Activated CD4-positive, alpha-beta memory T cell treated with anti-CD3 and anti-CD28 coated beads, Interleukin-2, amount 10 ng/mL, durations not matched to agents 7 days and 5 days (primary cell): ENCODE measurements at places on chromosomes 7 and 10.
A peak's percentile ranks its signal among the peaks of the same experiment; 100 is the strongest.

GRCh38 chr10:43569681-43570080 lies 4.7 kb downstream of the ZNF239 start:
- no peak for DNase-seq

DNA sequence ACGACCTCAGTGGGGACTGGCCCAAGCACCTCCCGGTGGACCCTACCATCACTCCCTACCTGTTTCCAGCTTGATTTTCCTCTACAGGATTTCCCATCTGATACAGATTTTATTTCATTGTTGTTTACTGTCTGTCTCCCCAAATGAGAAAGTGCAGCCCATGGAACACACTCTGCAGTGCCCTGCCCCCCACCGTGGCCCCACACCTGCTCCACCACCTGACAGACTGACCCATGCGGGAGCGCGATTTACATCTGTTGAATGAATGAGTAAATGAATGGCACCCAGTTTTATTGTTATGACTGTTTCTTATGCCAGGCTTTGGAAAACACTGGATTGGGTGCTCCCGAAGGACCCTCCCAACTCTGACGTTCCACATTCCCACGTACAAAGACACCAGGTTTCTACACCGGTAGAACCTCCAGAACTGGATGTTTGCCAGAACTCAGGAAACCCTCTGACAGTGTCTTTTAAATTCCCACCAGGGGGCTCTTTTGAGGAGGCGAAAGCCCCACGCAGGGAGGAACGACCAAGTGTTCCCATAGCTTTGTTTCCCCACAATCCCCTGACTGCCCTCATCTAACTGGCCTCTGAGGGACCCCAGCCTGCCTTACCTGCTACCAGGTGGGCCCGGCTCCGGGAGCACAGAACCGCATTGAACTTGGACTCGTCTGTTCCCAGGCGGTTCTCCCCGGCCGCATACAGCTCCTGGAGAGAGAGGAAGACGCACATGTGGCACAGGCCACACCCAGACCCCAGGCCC lies 29.0 kb downstream of the PLAC9 start:
- DNase-seq = no peak

DNA sequence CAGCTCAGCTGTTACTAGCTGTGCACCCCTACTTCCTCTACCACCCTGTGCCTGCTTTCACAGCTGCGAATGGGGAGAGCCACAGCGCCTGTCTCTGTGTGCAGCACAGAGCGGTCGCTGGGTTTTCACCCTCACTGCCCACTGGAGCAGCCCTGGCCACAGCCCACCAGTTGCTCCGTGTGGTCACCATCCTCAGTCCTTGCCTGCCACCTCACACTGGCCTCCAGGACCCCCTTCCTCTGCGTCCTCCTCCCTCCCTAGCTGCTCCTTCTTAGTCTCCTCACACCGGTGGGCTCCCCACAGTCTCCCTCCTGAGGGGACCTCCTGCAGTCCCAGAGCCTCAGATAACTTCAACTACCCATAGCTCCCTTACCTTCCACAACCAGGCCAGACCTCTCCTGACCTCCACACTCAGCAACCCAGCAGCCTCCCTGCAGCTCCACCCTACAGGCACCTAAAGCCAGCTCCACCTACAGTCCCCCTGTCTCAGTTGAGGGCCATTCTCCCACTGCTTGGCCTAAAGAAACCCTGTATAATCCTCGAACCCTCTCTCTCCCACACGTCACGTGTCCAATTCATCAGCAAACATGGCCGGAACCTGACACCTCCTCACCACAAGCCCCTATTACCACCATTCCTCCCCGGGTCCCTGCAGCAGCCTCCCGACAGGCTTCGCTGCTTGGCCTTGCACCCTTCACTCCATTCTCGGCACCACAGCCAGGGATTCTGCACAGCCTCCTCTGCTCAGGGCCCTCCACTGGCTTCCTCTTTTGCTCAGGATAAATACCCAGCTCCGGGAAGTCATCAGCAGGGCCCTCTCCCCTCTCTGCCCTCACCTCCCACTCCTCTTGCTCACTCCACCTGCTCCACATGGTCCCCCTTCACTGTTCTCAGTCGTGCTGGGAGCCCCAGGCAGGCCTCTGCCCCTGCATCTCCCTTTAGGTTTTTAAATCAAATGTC lies 28.1 kb downstream of the PLAC9 start:
- DNase-seq = no peak

DNA sequence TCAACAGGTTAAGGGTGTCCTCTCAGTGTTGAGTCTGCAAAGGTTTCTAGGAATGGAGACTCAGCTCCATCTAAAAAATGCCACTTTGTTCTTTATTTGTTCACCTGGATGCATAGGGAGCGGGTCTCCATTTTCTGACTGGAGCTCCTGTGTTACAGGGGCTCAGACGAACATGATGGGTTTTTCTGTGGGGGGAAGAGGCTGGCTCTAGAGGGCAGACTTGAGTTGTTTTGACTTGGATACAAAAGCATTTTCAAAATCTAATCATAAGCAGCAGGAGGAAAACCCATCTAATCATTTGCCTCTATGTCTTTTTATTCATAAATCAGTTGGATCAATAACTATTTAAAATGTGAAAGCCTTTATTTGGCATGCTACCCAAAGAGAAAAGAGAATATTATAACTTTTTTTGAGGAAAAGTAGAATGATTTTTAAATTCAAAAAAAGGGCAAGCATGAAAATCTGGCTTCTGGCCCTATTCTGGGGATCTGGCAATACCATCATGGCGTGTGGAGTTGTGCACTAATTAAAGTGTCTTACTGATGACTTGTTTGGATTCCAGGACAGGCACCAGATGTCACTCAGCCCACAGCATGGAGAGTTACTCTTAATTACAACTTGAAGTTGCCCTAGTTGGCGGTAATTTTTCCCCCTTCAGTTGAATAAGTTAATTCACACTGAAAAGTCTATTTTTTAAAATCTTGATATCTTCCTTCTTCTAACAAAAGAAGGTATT lies 594.9 kb downstream of the REEP3 start:
- no peak for DNase-seq

DNA sequence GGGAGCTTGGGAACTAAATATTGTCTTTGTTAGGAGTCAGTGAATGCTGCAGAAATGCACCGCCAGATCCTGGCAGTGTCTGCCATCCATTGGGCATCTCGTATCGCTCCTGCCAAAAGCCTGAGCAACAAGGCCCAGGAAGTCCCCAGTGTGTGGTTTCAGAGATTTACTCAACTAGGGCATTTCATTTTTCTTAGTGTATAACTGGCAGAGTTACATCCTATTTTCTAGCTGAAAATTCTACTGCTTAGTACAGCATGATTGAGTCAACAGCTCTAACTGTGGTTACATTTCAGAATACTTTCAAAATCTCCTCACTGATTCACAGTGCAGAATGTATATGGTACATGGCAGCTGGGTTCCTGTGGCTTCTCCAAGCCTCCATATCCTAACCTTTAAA lies 95.8 kb upstream of the CREB5 start:
- DNase-seq = no peak

GRCh38 chr7:122298618-122299017 lies 5.9 kb downstream of the FEZF1 start:
- DNase-seq = no peak

DNA sequence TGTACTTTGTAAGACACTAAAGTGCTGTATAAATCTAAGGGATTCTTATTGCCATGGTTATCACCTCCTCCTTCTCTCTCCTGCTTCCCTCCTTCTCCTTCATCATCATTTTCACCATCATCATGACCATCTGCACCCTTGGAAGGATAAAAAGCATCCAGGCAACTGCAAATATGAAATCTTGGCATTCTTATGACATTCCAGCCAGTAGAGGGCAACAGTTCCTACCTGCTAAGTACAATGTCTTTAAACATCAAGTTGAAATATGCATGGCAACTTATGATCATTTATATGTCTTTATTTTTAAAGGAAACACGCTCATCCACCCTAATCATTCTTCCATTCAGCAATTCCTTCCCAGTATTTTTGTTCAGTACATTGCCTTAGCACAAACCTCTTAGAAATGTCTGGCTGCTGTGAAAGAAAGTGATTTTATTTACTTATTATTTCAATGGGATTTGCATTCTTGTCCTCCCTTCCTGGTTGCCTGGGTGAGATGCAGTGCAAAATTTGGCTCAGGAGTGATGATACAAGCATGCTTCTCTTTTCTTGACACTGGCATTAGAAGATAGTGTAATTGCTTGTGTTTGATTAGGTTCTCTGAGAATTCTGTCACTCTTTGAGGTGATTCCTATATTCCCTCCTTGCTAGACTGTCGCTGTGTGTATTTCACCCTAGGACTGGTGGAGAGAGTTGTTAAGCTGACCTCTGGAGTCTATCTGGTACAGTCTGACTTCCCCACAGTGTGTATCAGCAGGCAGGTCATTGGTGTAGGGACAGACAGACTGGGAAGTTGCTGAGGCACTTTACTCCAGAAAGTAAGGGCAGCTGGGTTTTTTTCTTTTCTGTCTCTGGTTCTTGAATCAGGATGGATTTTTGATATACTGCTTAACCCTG lies 188.5 kb upstream of the BMPER start:
- DNase-seq = no peak

GRCh38 chr10:86644794-86645445 lies 9.4 kb upstream of the OPN4 start:
- DNase-seq = peak; percentile 13

DNA sequence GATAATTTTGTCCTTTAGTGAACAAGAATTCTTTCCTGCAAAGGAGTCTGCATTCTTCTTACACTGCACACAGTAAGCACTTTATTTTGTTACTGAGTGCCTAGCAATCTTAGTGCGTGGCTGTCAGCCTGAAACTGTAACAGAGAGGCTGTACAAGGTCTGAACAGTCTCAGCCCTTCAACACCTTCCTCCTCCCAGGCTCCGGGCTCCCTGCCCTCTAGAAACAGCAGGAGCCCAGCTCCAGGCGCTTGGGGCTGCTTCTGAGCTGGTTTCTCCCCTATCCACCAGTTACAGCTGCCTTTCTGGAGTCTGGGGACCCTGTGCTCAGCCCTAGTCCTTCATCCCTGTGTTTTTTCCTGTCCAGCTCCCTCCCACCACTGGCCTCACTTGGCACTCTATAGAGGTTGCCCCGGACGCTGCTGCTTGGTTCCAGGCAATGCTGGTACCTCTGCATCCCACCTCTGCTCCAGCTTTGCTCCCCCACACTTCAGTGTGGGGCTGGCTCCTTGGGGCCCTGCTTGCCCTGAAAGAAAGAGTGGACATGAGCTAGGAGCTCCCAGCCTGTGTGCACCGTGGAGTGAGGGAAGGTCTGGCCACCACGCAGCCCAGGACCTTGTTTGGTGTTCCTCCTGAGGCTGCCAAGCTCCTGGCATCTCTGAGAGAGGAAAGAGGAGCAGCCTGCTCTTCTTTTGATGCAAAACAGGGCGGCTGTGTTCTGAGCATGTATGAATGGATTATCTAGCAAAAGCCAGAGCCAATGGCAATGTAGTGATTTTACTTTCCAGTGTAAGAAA lies 251.2 kb upstream of the GRB10 start:
- no peak for DNase-seq

- DNase-seq = peak; percentile 12
Observed at GRCh38 chr10:1412531-1413189, 324.7 kb downstream of the ADARB2 start.

- DNase-seq = no peak
Observed at GRCh38 chr7:37448011-37448635, 541 bp downstream of the ELMO1 start.

DNA sequence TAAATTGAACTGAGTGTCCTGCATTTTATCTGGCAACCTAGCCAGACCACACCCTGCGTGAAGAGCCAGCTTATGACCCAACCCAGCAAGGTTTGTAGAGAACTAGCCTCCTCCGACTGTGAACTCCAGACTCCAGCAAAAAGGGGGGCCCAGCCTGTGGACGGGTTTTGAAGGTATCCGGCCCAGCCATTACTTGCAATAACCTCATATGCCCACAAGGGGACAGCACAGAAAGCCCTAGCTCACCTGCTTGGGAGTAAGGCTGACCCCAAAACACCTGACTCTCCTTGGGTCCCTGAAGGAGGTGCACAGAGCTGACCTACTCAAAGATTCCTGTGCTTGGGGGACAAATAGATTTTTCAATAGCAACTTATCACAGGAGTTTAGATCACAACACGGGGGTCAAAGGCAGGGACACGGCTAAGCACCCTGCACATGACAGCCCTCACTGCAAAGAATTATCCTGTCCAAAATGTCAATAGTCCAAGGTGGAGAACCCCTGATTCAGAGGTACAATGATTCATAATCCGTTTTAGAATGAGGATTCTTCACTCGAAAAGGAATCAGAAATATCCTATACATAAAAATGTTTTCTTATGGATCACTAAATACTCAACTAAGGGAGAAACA lies 4.6 kb downstream of the TRPV6 start:
- DNase-seq = peak; percentile 50

DNA sequence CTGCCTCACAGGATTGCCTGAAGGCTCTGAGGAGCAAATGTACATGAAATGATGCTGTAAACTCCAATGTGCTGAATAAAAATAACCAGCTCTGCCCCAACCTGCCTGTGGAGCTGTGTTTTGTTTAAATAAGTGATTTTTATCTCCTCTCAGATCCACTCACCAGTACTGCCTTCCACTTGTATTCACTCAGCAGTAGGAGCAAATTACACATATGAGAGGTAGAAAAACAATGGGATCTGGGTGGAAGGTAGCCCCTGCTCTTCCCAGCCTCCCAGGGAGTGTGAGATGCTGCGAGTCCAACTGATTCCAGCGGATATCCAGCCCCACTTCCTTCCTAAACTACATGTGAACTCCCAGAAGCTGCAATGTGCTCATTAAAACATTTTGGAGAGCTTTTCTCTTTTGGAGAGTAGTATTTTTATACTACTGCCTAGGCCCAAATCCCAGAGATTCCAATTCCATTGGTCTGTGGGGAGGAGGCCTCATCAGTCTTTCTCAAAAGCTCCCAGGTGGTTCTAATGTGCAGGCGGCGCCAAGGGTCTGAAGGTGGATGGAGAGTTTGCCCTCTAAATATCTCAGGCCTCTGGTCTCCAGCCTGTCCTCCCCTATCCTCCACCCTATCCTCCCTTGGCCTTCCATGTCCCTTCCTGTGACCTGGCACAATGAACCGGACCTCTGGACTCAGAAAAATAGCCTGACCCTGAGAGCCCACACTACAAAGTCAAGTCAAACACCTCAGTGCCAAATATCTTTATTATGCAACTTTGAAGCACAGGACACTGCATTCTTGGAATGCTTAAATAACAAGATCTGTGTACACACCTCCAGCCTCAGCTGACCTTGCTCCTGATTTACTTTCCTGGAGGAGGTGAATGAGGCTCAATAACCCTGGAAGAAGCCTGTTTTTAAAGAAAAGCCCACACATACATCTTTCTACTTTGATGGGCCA lies 46.2 kb downstream of the CPVL start:
- DNase-seq = no peak

GRCh38 chr10:103238506-103239252 lies 7.0 kb upstream of the RPEL1 start:
- no peak for DNase-seq

- no peak for DNase-seq
Observed at GRCh38 chr7:96380111-96380512, 58.2 kb upstream of the SLC25A13 start.

GRCh38 chr7:134351424-134351823 lies 34.7 kb upstream of the SLC35B4 start:
- DNase-seq = no peak
